ENCODE measurements at places on chromosomes 2 and 18. TPM values are rescaled to one million over a fixed set of nuclear protein-coding genes. Genes with fewer than 3 reads are reported as not detected.
A peak's percentile ranks its signal among the peaks of the same experiment; 100 is the strongest.

Gene SPATS2L
- 46.3 TPM for total RNA-seq

Gene TXNDC2
- not detected for total RNA-seq

Gene METTL8
- total RNA-seq, result 20.9 TPM

Gene CIAO1
- total RNA-seq, result 66.2 TPM

GRCh38 chr2:829047-829446 lies 121.6 kb upstream of the SNTG2 start:
- peaks cover 7% of the 10 kb centered on the region for H3K27me3 ChIP-seq
- H3K4me1 ChIP-seq, result peaks cover 7% of the 10 kb centered on the region
- DNase-seq, result no peak
- no peak overlapping the region for H3K27ac ChIP-seq
- no peaks in the 10 kb centered on the region for H3K36me3 ChIP-seq
- H3K4me3 ChIP-seq, result no peak overlapping the region

DNA sequence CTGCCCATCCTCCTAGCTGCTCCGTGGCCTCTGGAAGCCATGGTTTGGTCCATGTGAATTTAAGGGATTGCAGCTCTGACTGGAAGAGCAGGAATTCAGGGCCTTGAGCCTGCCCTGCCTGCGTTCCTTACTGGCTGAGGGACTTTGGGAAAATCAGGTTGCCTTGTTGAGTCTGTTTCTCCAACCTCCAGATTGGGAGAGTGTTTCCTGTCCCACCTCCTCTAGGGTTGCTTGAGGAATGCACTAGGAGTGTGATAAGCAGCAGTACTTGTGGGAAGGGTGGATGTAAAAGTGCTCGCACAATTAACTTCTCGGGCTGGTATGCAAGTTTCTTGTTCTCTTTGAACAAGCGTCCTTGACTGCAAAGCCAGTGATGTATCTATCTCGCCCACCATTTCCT lies 84.4 kb upstream of the YWHAQ start:
- peaks cover 4% of the 10 kb centered on the region for H3K4me1 ChIP-seq
- H3K27ac ChIP-seq, result no peak overlapping the region
- H3K27me3 ChIP-seq, result no peaks in the 10 kb centered on the region
- H3K4me3 ChIP-seq, result no peak overlapping the region
- no peak for DNase-seq

DNA sequence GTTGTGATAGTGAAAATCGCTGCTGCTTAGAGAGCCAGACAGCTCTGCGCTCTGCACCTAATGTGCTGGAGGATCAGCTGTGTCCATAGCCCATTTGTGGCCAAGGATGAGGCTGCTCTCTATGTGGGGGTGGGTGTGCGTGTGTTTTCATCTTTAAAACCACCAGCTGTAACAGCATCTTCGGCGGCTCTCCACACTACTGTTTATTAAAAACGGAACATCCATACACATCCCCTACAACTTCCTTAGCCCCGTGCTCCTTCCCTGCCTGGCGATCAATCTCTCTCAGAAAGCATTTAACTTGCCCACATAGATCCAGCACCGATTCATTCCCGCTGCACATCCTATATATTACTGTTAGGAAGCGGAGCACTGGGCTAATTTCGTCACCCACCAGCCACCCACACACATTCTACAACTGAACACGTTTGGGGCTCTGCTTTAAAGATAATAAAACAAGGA lies 1.6 kb downstream of the CELF4 start:
- H3K27ac ChIP-seq, result no peak overlapping the region
- peaks cover 2% of the 10 kb centered on the region for H3K4me1 ChIP-seq
- peaks cover 61% of the 10 kb centered on the region for H3K27me3 ChIP-seq
- no peak overlapping the region for H3K4me3 ChIP-seq

GRCh38 chr2:101442042-101442666 lies 32.8 kb downstream of the RFX8 start:
- H3K36me3 ChIP-seq, result peaks cover 7% of the 10 kb centered on the region
- peaks cover 4% of the 10 kb centered on the region for H3K27me3 ChIP-seq
- no peak overlapping the region for H3K4me3 ChIP-seq
- no peak overlapping the region for H3K27ac ChIP-seq
- H3K4me1 ChIP-seq, result peaks cover 16% of the 10 kb centered on the region

DNA sequence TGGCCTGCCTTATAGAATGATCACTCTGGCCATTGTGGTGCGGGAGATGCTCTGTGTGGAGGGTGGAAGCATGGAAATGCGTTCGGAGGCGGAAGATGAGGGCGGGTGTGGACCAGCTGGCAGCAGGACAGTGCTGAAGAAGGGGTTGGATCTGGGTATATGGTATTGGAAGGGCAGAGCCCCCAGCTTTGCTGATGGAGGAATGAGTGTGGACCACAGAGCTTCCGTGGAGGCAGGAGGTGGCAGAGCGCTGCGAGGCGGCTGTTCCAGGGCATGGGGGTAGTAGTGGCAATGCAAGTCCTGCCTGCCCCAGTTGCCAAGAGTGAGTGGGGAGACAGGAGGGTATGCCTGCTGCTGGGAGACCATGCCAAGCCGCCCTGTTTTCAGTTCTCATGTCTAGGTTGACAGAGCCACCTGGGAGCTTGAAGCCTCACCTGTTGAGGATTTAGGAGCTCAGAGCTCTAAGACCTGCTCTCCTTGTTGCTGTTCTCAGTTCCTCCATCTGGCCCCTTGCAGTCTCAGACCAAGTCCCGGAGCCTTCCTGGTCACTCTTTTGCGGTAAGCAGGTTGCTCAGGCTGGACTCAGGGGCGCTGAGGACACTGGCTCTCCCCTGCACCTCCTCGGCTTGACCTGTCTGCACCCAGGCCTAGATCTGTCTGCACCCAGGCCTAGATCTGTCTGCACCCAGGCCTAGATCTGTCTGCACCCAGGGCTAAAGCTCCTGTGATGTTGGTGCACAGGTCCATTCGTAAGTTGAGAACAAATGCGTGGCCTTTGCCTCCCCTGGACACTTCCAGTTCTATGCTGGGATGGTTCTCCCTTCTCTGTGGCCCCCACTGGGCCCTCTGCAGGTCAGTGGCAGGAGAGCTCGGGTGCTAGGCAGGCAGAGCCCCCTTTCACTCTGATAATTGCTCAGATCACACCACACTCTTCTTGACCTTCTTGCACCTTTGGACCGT lies 290.5 kb upstream of the HS6ST1 start:
- H3K27me3 ChIP-seq, result no peaks in the 10 kb centered on the region
- H3K27ac ChIP-seq, result no peak overlapping the region
- peak; percentile 10 for DNase-seq
- H3K4me1 ChIP-seq, result no peaks in the 10 kb centered on the region

DNA sequence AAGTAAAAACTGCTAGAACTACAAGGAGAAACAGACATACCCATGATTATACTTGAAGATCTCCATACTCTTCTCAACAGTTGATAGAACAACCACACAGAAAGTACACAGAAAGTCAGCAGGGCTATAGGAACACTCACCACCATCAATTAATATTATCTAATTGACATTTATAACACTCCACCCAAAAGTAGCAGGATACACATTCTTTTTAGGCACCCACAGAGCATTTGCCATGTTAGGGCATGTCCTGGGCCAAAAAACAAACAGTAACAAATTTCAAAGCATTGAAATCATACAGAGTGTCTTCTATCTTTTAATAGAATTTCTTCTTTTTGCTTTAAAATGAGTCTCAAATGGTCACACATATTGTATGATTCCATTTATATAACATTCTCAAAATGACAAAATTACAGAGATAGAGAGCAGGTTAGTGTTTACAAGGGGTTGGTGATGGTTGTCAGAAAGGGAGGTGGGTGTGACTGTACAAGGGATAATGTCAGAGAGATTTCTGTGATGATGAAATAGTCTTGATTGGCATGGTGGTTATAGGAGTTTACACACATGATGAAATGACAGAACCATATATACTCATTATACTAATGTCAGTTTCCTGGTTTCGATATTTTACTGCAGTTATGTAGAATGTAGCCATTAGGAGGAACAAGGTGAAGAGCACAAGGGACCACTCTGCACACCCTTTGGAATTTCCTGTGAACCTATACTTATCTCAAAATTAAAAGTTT lies 82.8 kb downstream of the NCK2 start:
- peak overlapping the region; percentile 40 for H3K27ac ChIP-seq
- DNase-seq, result no peak
- H3K36me3 ChIP-seq, result peaks cover 53% of the 10 kb centered on the region
- H3K4me3 ChIP-seq, result peak overlapping the region; percentile 14
- H3K4me1 ChIP-seq, result peaks cover 45% of the 10 kb centered on the region

- H3K27ac ChIP-seq, result no peak overlapping the region
- H3K36me3 ChIP-seq, result peaks cover 58% of the 10 kb centered on the region
- H3K27me3 ChIP-seq, result no peaks in the 10 kb centered on the region
- no peak for DNase-seq
- peaks cover 44% of the 10 kb centered on the region for H3K4me1 ChIP-seq
Observed at GRCh38 chr2:224908818-224909217, 133.4 kb downstream of the DOCK10 start.

GRCh38 chr2:135055182-135055786 lies 3.2 kb downstream of the RAB3GAP1 start:
- peak overlapping the region; percentile 76 for H3K4me3 ChIP-seq
- H3K4me1 ChIP-seq, result peaks cover 34% of the 10 kb centered on the region

DNA sequence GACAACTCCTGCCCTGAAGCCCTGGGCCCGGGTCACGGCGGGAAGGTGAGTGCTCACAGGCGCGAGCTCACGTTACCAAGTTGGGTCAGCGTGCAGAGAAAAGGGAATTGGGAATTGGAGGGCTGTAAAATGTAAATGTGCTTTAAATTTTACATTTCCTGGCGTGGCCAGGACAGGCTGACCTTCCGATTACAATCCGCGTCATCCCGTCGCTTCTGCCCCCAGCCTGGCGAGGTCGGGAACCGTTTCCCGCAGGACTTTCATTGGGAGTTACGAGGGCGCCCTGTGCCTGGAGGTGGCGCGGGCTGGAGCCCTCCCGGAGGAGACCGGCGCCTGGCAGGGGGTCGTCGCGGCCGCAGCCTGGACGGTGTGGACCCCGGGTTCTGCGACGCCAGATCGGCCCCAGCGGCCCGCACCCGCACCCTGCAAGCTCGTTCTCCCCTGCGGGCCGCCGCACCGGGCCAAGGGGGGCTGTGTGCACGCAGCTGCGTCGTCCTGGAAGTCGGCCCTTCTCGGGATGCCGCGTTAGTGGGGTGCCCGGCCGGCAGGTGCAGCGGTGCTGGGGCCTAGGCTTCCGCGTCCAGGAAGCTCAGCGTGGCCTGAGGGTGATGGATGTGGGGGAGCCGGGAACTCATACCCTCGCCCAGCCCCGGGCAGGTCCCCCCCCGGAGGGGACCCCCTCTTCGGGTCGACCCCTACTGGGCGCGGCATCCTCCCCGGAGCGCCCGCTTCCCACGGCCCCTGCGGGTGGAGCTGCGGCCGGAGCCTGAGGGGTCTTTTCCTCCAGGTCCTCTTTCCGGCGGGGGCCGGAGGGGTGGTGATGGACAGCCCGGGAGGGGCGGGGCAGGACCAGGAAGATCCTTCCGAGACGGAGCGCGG lies 63.9 kb downstream of the LRRFIP1 start:
- peak overlapping the region; percentile 70 for H3K27ac ChIP-seq
- peaks cover 56% of the 10 kb centered on the region for H3K4me1 ChIP-seq
- no peak for DNase-seq
- no peaks in the 10 kb centered on the region for H3K27me3 ChIP-seq
